Activated CD8-positive, alpha-beta memory T cell treated with anti-CD3 and anti-CD28 coated beads for 48 hours (primary cell): ENCODE measurements at places on chromosomes 1 and 21.

DNA sequence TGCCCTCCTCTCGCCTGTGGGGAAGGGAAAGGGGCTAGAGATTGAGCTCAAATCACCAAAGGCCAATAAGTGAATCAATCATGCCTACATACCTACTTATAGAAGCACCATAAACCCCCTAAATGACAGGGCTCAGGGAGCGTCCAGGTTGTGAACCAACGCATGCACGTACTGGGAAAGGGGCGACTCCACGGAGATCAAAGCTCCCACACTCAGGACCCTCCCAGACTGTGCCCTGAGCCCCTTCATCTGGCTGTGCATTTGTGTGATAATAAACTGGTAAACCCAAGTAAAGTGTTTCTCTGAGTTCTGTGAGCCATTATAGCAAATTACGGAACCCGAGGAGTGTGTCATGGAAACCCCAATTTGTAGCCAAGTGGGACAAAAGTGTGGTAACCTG is 23.8 kb upstream of the PRDM15 start:
- no peak for DNase-seq

DNA sequence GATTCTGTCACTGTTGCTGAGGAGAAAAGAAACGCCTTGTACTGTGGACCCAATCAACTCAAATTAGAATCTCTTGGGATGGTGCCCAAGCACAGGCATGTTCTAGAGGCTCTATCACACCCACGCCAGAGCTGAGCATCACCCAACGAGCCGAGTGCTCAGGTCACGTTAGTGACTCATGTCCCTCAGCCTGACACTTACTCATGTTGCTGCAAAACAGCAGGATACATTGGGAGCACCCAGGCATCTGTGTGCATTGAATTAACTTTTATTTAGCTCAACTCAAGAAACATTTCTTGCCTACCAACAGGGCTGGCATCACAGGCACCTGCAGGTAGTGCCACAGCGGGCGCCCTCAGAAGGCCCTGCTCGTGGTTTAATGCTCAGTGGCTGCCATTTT is 149.8 kb downstream of the ETS2 start:
- no peak for DNase-seq

DNA sequence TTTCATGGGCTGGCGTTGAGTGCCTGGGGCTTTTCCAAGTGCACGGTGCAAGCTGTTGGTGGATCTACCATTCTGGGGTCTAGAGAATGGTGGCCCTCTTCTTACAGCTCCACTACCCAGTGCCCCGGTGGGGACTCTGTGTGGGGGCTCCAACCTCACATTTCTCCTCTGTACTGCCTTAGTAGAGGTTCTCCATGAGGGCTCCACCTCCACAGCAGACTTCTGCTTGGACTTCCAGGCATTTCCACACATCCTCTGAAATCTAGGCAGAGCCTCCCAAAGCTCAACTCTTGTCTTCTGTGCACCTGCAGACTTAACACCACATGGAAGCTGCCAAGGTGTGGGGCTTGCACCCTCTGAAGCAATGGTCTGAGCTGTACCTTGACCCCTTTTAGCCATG is 82.1 kb downstream of the CCDC18 start:
- DNase-seq: no peak

GRCh38 chr1:113984710-113985109 is 5.4 kb downstream of the OLFML3 start:
- DNase-seq: no peak

GRCh38 chr21:33373451-33373850 is 29.8 kb upstream of the IFNGR2 start:
- no peak for DNase-seq

DNA sequence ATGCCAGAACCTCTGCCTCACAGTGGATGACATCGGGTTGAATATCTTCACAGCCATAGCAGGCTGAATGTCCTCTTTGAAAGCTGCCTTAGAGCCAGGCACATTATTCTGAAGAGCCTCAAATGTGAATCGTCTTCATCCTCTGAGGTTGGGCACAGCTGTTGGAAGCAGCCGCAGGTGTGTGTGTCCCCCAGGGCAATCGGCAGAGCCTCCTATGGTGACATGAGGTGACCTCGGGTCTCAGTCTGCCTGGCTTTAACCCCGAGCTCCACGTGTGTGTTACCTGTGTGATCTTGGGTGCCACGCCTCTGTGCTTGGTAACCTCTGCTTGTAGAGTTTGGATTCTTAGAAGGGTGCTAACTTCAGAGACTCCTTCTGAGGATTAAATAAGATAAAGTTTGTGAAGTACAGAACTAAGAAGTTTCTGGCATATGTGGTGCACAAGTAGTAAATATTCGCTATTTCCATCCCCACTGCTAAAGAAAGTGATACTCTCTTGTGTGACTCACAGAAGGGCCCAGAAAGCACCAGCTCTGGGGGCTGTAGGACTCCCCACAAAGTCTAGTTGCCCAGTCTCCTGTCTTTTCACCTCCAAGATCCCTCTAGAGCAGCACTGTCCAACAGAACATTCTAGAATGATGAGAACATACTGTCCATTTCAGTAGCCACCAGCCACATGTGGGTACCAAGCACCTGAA is 500.9 kb downstream of the NPHP4 start:
- DNase-seq: no peak

GRCh38 chr1:22837332-22837731 is 126.7 kb downstream of the EPHB2 start:
- DNase-seq: no peak

DNA sequence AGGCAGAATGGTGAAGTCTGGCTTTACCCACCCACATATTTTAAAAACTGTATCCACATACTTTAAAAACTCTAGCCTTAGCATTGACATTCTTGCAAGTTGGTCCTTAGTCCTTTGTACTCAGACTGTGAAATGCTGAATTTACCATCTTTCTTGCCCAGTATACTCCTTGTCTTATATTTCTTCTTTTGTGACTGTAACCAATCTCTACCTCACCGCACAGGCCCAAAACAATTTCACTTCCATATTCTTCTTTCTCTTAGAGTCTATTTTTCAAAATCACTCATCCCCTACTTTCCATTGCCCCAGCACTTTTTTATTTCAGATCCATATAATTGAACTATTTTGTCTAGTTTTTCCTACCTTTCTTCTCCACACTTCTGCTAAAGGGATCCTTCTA is 892.4 kb upstream of the B3GALT2 start:
- no peak for DNase-seq

DNA sequence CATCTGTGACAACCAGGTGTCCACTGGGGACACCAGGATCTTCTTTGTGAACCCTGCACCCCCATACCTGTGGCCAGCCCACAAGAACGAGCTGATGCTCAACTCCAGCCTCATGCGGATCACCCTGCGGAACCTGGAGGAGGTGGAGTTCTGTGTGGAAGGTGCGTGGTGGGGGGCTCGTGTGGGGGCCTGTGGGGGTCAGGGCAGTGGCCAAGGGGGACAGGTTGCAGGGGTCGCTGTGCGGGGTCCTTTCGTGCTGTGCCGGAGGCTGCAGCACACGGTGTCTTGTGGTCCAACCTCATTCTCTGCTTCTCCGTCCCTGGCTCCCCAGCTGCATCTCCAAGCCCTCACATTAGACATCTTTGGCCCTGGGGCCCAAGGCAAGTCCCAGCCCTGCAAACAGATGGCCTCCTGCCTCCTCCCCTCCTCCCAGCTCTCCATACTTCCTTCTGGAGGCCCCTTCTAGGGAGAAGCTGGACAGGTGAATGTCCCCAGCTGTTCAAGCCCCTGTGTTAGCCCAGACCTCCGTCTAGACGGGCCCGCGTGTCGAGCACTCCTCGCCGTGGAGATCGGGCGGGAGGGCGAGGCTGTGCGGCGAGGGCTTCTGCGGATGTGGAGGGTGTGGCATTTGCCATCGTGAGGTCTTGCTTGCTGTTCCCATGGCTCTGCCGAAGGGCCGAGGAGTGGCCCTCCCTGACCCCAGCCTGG is 2.5 kb downstream of the AGRN start:
- no peak for DNase-seq

DNA sequence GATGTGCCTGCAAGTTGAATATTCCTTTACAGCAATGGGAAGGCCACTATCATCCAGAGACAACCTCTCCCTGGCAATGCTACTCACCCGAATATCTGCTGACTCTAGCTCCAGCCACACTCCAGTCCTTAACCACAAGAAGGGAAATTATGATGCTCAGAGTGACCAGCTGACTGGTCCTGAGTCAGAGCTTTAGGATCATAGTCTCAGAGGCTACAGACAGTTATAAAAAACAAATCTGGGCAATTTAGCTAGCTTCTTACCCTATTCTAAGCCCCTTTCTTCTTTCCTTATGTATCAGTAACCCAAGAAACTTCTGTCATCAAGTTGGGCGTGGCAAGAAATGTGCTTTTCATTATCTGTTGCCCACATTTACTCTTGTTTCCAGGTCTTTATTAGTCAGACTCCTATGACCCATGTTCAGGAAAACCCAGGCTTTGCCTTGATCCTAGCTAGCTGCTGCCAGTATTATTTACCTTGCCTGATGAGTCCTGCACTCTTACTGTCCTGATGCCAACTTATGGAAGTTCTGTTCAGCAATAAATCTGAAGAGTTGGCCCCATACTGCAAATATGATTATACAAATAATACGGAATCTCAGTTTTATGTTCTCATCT is 207.0 kb downstream of the TTLL7 start:
- no peak for DNase-seq

DNA sequence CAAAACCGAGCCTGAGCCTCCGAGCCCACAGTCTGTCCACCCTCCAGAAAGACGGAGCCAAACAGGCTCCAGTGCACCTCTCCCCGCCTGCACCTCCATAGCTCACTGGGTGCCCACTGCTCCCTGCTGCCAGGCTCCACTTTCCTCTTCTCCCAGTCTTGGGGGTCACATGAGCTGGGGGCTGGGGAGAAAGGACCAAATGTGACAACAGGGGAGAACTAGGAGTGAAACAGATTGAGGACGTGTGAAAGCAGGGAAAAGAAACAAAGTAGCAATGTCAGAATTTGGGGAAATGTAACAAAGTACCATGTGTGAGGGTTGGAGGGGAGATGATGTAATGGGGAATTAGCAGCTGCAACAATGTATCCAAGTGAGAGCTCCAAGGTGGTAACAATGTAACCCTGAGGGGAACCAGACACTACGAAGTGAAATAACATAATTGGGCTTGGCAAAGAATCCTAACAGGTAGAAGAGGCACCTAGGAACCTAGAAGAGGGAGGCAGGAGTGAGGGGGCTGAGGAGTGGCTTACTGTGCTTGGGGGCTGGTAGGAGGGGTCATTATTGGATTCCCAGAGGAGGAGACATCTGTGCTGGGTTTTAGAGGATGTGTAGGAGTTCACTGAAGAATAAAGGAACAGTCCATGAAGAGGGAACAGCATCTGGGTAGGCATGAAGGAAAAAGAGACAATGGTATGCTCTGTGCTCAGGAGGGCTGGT is 12.5 kb downstream of the SDC3 start:
- DNase-seq: no peak

DNA sequence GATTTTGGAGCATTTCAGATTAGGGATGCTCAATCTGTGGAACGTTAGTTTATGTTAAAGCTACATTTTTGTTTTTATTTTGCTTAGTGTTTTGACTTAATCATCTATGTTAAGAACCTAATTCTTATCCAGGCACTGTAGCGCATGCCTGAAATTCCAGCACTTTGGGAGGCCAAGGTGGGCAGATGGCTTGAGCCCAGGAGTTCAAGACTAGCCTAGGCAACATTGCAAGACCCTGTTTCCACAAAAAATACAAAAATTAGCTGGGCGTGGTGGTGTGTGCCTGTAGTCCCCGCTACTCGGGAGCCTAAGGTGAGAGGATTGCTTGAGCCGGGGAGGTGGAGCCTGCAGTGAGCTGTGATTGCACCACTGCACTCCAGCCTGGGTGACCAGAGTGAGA is 23.4 kb downstream of the FNBP1L start:
- DNase-seq: no peak

- DNase-seq: no peak
Observed at GRCh38 chr1:245983294-245983967, 523.6 kb downstream of the SMYD3 start.

GRCh38 chr21:36738489-36739126 is 39.7 kb downstream of the SIM2 start:
- no peak for DNase-seq

DNA sequence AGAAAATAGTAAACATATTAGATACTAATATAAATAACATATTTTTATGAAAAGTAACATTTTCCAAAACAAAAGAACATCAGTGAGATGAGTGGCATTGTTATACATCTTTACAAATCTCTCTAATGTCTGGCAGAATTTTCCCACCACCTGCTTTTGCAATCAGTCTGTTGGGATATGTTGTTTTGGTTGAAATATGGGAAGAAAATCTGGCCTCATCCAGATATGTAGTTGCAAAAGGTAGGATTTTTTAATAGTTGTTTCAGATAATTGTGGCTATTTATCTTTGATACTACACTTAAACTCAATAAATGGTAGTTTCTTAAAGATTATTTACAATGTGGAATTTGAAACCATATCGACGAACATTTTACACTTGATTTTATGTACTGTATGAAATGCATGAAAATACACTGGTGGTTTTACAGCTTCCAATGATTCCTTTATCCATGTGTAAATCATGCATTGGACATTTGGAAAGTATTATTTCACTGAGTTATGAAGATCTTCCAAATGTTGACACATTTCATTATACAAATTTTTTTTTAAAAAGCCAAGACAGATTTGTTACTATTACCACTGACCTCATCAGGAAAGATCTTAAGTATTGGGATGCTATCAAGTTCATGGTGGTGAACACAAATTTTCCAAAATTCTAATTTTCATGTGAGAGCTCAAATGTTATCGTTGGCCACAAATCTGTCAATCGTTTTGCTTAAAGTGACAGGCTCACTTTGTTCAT is 74.1 kb upstream of the CD34 start:
- no peak for DNase-seq

DNA sequence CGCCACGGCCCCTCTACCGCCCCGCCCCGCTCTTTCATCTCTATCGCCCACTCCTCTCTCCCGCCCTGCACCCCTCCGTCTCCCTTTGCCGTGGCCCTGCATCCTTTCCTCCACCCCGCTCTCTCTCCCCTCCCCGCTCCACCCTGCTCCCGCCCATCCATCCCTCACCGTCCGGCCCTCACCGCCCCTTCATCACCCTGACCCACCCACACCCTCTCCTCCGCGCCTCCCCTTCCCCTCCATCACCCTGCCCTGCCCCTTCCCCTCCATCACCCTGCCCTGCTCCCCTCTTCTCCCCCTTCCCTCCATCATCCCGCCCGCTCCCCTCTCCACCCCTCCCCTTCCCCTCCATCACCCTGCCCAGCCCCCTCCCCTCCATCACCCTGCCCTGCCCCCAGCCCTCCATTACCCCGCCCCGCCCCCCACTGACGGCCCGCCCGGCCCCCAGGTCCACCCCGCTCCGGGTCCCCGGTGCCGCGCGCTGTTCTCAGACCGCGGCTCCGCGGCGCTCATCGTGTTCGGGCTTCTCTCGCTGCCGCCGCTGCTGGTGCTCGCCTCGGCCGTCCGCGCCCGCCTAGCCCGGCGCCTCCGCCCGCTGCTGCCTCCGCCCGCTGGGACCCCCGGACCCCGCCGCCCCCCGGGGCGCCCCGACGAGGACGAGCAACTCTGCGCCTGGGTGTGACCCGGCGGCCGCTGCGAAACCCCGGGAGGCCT is 6.2 kb upstream of the ANKRD65 start:
- no peak for DNase-seq

- DNase-seq: no peak
Observed at GRCh38 chr1:226722240-226722900, 16.7 kb downstream of the ITPKB start.

- no peak for DNase-seq
Observed at GRCh38 chr1:160866001-160866694, 3.5 kb upstream of the CD244 start.
